Heart left ventricle (tissue), 16 donors: ENCODE measurements at places on chromosomes 13 and 19. TPM values are rescaled to one million over a fixed set of nuclear protein-coding genes. Genes with fewer than 3 reads are reported as not detected.
A peak's percentile ranks its signal among the peaks of the same experiment; 100 is the strongest.

The RASIP1 gene
- total RNA-seq: 10.7 TPM

The C19orf85 gene
- not detected for total RNA-seq

The PROZ gene
- not detected for total RNA-seq

The TEX26 gene
- total RNA-seq: not detected

The FOSB gene
- 0.64 TPM for total RNA-seq

The EML2 gene
- total RNA-seq: 50.2 TPM

DNA sequence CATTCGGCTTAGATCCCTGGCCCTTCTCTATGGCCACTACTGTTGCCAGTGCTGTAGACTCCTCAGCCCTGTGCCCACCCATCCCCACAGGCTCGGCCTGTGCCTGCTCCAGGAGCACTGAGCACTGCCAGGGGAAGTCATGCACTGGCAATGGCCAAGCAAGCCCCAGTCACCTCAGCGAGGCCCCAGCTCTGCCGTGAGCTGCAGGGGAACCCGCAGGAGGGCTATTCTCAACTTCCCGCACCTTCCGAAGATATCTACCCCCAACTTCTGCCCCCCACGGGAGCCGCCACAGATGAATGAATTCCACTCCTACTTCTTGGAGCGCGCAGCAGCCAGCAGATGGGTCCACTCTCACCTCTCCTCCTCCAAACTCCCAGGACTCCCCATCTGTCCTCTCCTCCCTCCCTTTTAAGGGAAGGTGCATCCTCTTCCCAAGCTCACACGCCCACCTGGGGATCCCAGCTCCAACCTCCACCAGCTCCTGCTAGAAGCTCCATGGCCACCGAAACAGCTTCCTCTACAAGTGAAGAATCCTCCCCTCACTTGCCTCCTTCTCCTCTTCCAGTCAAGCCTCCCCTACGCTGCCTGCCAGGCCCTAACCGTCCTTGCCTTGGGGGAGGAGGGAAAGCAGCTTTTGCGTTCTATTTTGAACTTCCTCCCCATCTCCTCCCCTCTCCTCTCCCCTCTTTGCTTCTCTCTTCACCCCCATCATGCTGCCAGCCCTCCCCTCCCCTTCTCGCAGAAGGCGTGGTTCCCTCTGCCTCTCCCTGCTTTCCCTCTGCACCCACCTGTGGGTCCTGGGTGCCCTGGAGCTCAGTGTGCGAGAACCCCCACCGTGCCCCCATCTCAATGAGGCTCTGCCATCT, 52.2 kb downstream of the PEPD start:
- H3K36me3 ChIP-seq: no peaks in the 10 kb centered on the region
- peak; percentile 12 for DNase-seq
- H3K27me3 ChIP-seq: no peaks in the 10 kb centered on the region
- no peak overlapping the region for H3K27ac ChIP-seq
- H3K4me3 ChIP-seq: no peak overlapping the region

DNA sequence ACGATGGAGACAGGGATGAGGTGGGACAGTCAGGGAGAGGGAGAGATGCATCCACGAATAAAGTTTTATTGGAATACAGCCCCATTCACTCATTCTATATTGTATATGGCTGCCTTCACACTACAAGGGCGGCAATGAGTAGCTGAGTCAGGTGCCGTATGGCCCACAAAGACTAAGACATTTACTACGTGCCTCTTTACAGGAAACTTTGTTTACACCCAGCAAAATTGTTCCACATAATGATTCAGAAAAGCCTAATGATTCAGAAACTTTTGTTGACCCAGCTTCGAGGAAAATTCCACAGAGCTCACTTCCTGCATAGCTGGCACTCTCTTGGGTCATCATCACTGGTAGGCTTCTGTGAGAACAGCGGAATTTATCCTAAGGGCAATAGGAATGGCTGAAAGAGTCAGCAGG, 87.3 kb upstream of the PEG3 start:
- H3K4me3 ChIP-seq: no peak overlapping the region
- no peak for DNase-seq
- no peaks in the 10 kb centered on the region for H3K36me3 ChIP-seq

DNA sequence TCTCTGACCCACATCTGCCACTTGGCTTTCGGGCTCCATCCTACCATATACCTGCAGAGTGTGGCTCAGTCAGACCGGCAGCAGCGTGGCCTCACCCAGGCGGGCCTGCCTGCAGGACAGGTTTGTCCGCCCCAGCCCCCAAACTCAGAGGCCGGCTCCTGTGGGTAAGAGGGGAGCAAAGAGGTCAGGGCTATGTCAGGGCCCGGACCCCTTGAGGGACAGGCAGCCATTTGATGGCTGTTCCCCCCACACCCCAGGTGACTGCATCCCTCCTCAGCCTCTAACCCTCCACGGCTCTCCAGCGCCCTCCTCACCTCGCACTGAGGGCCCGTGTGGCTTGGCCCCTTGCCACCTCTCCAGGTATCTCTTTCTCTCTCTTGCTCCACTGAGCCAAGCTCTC, 12.3 kb upstream of the ZBTB32 start:
- H3K27ac ChIP-seq: no peak overlapping the region
- no peaks in the 10 kb centered on the region for H3K27me3 ChIP-seq
- H3K4me1 ChIP-seq: no peaks in the 10 kb centered on the region
- no peak overlapping the region for H3K4me3 ChIP-seq

GRCh38 chr13:103772576-103772975, 706.4 kb upstream of the SLC10A2 start:
- H3K27me3 ChIP-seq: no peaks in the 10 kb centered on the region
- no peaks in the 10 kb centered on the region for H3K4me1 ChIP-seq
- no peak overlapping the region for H3K27ac ChIP-seq

DNA sequence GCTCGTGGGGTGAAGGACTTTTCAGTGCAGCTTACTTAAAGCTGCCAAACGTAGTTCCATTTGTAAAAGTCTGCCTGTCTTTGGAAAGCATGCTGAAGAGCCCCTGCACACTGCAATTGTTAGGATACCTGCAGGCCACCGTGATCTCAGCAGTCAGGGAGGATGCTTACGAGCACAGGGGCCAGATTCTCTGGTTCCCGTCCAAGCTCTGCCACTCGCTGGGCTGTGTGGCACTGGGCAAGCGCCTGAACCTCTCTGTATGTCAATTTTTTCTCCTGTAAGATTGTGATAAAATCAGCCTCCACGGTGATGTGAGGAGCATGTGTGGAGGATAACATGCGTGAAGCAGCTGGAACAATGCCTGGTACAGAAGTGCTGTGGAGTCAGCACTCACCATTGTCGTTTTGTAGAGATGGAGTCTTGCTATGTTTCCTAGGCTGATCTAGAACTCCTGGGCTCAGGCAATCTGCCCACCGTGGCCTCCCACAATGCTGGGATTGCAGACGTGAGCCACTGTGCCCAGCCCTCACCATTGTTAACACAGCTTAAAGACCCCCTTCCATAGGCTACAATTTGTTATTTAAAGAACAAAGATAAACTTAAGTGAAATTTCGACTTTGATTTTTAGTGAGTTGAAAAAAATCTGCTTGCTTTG, 3.5 kb downstream of the ADPRHL1 start:
- H3K4me1 ChIP-seq: peaks cover 60% of the 10 kb centered on the region
- peak overlapping the region; percentile 17 for H3K27ac ChIP-seq
- H3K27me3 ChIP-seq: no peaks in the 10 kb centered on the region

GRCh38 chr19:963486-963951, 20.6 kb upstream of the WDR18 start:
- H3K36me3 ChIP-seq: peaks cover 29% of the 10 kb centered on the region
- H3K27ac ChIP-seq: no peak overlapping the region
- no peaks in the 10 kb centered on the region for H3K4me1 ChIP-seq
- no peak for DNase-seq
- no peak overlapping the region for H3K4me3 ChIP-seq

- H3K36me3 ChIP-seq: no peaks in the 10 kb centered on the region
- no peaks in the 10 kb centered on the region for H3K4me1 ChIP-seq
- H3K27ac ChIP-seq: no peak overlapping the region
- no peak overlapping the region for H3K4me3 ChIP-seq
- no peaks in the 10 kb centered on the region for H3K27me3 ChIP-seq
These were observed 91.1 kb downstream of the SPACA7 start for GRCh38 chr13:112467236-112467635.

GRCh38 chr13:37085606-37086005, 19.9 kb downstream of the CSNK1A1L start:
- no peaks in the 10 kb centered on the region for H3K27me3 ChIP-seq
- no peaks in the 10 kb centered on the region for H3K36me3 ChIP-seq
- H3K4me1 ChIP-seq: no peaks in the 10 kb centered on the region
- DNase-seq: no peak
- H3K27ac ChIP-seq: no peak overlapping the region

DNA sequence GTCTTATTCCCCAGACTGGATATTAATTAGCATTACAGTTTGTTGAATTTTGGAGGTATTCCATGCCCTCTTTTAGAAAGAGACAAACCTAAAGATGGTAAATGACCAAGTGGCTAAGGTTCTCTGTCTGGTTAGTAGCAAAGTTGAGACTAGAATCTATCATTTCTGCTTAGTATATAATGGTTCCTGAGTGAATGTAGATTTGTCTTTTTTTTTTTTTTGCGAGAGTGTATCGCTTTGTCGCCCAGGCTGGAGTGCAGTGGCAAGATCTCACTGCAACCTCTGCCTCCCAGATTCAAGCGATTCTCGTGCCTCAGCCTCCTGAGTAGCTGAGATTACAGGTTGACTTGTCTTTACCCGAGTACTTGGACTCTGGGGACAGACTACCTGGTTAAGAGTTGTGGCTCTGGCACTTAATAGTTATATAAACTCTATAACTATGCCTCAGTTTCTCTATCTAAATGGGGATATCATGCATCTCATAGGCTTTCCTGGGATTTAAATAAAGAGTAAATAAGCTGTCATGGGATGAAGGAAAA, 2.7 kb downstream of the NAA16 start:
- DNase-seq: no peak
- no peak overlapping the region for H3K27ac ChIP-seq
- peaks cover 5% of the 10 kb centered on the region for H3K36me3 ChIP-seq
- no peaks in the 10 kb centered on the region for H3K4me1 ChIP-seq

GRCh38 chr19:1690699-1691307, 38.4 kb upstream of the TCF3 start:
- H3K36me3 ChIP-seq: no peaks in the 10 kb centered on the region
- no peak overlapping the region for H3K4me3 ChIP-seq
- H3K27me3 ChIP-seq: peaks cover 36% of the 10 kb centered on the region
- H3K4me1 ChIP-seq: no peaks in the 10 kb centered on the region
- DNase-seq: no peak

DNA sequence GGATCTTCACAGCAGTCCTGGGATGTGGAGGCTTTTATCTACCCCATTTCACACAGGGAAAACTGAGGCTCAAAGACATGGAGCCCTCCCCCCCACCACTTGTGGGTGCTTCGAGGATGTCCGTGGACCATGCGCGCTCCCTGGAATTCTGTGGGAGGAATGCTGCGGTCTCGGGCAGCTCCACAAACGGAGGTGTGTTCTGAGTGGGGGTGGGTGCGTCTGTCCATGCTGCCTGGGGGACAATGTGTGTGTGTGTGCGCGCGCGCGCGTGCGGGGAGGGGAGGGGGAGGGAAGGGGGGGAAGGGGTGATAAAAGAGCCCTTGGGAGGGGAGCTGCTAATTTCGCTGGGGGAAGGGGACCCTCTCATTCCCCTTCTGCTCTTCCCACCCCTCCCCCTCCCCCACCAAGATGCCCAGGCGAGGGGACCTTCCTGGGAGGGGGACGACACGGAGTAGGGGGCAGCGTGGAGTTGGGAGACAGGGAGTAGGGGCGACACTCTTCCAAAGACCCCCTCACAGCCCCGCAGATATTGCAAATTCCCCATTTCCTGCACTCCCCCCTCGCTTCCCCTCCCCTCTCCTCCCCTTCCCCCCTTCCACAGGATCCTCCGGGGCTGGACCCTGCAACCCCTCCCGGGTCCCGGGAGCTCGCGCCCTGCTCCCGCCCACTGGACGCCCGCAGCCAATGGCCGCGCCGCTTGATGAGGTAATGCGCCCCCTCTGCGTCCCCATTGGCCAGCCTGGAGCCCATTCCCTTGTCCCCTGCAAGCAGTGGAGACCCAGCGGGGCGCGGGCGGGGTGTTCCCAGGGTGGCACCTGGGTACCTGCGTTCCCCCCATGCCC, 18.9 kb upstream of the ZNRF4 start:
- no peaks in the 10 kb centered on the region for H3K4me1 ChIP-seq
- no peak overlapping the region for H3K4me3 ChIP-seq
- DNase-seq: no peak
- H3K27ac ChIP-seq: no peak overlapping the region

DNA sequence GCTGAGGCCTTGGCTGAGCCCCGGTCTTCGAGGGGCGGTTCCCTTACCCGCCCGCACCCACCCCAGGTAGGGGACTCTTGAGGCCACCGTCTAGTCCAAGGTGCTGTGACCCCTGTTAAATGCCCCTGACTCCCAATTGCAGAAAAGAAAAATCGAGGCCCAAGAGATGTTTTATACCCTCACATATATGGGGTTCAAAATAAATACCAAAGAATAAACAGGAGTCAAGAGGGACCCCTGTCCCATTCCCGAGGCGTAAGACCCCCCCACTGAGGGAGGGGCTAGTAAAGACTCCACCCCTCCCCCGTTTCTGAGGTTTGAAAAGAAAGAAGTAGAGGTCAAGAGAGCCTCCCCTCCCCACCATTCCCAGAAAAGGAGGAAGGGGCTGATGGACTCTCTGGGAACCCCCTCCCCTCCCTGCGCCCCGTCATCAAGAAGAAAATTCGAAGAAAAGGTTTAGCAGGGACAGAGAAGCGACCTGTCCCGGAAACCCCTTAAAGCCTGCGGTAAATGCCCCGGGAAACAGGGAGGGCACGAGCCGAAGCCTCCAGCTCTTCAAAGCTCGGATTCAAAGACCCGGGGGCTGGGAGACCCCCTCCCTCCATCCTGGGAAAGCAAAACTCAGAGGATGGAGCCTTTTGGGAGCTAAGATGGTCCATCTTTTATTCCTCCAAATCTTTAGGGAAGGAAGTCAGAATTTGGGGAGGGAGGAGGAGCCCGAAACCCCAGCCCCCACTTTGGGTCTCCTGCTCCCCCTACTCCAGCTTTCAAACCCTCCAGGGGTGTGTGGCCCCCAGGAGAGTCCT, 755 bp upstream of the RAB3A start:
- H3K4me1 ChIP-seq: peaks cover 30% of the 10 kb centered on the region
- peak overlapping the region; percentile 100 for H3K27ac ChIP-seq
- no peak for DNase-seq

- no peak overlapping the region for H3K27ac ChIP-seq
- no peaks in the 10 kb centered on the region for H3K27me3 ChIP-seq
- H3K4me3 ChIP-seq: no peak overlapping the region
- H3K4me1 ChIP-seq: no peaks in the 10 kb centered on the region
- no peak for DNase-seq
These were observed 167.1 kb upstream of the SOX1 start for GRCh38 chr13:111899714-111900389.

DNA sequence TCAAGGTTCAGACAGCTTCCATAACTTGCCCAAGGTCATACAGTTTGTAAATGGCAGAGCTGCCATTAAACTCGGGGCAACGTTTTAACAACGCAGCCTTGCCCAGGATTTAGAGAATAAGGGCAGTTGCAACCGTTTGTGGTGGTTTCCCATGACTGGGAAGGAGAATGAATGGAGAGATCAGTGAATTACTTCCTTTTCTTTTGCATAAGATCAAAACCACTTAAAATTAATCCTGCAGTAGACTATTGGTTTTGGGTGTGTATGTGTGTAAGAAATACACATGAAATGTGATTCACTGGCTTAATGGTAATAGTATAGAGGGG, 179.1 kb upstream of the MIR17HG start:
- DNase-seq: no peak
- H3K27ac ChIP-seq: no peak overlapping the region
- H3K27me3 ChIP-seq: no peaks in the 10 kb centered on the region
- no peaks in the 10 kb centered on the region for H3K36me3 ChIP-seq
